ENCODE measurements at places on chromosomes 2 and 18. TPM values are rescaled to one million over a fixed set of nuclear protein-coding genes. Genes with fewer than 3 reads are reported as not detected.

- DNase-seq = no peak
Measured at GRCh38 chr18:78662879-78663278, 316.7 kb upstream of the SALL3 start.

DNA sequence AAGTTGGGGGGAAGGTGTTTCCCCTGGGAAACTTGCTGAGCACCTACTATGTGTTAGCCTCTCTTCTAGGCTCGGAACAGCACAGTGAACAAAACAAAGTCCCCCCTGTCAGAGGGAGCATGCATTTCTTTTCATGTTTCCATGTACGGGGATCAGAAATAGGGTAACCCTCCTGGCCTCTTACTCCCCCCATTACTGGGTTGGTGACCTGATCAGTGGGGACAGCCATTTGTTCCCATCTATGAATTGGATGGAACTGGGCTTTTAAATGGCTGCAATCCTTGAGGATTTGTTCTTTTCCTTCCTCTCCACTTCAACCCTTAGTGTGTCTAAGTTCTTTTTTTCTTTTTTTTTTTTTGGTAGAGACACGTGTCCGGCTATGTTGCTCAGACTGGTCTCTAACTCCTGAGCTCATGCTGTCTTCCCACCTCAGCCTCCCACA, 13.7 kb downstream of the NCL start:
- DNase-seq = no peak

GRCh38 chr2:126507425-126507911, 148.5 kb upstream of the GYPC start:
- peak; percentile 11 for DNase-seq

GRCh38 chr18:20971886-20972267, 139.7 kb downstream of the ROCK1 start:
- no peak for DNase-seq

BCL2 gene
- total RNA-seq = 2.0 TPM

DNA sequence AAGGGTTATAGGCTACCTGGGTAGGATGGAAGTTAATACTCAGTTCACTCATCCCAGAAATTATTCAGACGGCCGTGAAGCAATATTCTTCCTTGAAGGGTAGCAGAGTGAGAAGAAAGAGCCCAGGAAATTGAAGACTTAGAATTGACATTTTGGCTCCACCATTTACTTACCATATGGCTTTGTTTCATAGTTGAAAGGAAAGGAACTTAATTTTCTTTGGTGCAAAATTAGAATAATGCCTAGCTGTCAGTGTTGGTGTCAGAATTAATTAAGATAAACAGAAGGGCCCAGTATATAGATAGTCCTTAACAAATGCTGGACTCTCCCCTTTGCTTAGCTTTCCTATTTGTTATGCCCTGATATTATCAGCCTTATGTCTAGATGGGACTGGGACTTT, 263.2 kb downstream of the KCNJ3 start:
- DNase-seq = no peak

- peak; percentile 75 for DNase-seq
Measured at GRCh38 chr2:223815186-223815883, 22.0 kb downstream of the AP1S3 start.

DNA sequence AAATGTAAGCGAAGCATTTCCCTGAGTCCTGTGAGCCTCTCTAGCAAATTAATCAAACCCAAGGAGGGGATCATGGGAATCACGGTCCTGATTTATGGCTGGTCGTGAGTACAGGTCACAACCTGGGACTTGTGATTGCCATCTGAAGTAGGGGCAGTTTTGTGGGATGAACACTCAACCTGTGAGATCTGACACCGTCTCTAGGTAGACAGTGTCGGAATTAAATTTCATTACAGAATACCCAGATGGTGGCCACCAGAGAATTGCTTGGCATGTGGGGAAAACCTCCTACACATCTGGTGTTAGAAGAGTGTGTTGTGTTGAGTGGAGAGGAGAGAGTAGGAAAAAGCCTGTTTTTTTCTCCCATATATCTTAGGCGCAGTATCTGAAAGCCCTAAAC, 12.5 kb downstream of the CAPN14 start:
- DNase-seq = no peak

DNA sequence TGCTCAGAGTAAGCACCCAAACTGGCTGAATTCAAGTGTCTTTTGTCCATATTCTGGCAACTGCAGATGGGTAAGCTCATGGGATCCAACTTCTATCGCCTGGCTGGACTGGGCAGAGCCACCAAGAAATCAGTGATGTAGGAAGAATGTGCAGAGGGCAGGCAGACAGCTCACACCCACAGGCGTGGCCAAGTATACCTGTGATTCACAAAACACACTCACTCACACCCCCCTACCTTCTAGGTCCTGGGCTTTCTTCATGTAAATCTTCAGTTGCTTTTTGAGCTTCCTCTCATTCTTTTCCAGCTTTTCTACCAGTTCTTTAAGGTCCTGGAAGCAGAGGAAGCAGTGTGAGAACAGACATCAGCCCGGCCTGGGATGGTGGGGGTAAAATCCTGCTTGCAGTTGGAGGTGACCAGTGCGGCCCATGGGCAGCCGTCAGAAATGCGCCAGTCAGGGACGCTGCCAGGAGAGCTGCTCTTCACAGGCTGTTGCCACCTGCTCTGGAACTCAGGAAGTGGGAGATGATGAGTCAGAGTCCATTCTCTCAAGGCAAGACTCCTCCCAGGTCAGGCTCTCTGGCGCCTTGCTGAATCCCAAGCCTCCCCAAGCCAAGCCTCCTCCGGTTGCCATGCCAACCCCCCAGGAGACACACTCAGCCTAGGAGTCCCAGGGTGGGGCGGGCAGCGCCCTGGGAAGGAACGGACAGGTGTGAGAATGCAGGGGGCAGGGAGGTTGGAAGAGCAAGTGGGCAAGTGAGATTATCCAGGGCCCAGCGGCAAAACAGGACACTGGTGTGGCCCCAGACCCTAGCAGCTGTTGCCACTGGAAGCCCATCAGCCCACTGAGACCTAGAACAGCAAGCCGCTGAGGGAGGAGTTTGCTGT, 36.2 kb upstream of the ACAA2 start:
- peak; percentile 93 for DNase-seq

DNA sequence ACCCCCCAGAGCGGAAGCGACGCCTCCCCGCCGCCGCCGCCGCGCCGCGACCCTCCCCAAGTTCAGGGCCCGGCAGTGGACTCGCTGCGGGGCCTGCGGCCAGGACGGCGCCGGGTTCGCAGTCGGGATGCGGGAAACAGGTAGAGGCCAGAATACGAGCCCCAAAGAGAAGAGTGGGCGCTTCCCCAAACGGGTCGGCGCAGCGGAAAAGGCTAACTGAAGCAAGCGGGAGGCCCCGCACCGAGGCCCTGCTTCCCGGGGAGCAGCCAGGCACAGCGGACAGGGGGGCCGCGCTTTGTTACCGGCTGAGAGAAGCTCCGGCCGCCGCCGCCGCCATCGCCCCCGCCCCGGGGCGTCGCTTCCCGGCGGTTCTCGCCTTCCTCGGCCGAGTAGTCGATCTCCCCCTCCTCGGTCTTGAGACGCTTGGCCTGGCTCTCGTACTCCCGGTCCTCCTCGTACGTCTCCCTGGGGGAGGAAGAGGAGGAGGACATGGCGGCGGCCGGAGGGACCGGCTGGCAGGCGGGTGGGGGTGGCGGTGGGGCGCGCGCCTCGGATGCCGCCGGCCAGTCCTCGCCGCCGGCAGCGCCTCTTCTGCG, 494 bp downstream of the HNRNPLL start:
- no peak for DNase-seq

DNA sequence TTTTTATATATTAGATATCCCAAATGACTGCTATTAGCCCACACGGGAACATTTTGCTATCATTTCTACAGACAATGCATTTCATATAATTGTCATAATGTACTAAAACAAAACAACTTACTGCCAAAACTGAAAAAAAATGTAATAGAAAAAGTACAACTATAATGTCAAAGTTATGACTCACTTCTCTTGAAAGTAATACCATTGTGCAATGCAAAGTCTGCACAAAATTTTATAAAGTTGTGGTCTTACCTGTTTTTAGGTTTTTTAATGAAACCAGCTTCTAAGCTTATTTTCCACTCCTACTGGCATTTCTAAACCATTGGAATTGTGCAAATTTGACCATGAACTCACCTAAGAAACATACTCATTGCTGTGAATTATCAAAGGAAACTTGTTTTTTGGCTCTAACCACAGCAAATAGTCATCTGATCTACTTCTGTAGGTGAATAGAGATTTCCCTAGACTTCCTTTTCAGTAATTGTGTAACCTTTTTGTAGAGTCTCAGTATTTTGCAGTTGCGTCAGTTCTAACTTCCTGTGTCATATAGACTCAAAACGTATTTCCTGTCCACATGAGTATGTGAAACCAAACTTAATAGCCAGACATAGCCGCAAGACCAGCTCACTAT, 31.9 kb upstream of the TFPI start:
- DNase-seq = no peak

DNA sequence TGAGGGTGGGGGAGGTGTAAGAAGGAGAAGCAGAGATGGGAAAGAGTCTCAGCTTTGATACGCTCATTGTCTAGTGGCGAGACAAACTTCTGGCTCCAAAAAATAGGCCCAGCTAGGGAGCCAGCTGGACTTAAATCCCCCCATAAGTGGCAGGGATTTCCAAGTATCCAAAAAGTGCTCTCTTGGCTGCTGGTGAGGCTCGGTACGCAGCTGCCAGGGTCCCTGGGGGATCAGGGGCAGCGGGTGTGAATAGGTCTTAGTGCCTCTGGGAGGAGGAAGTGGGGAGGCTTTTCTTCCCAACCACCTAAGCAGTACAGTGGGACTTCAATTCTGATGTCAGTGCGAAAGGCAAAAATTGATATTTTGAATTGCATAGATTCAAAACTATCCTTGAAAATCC, 73.5 kb downstream of the ALK start:
- DNase-seq = no peak

- no peak for DNase-seq
Measured at GRCh38 chr2:149143734-149144133, 105.2 kb downstream of the LYPD6B start.

DNA sequence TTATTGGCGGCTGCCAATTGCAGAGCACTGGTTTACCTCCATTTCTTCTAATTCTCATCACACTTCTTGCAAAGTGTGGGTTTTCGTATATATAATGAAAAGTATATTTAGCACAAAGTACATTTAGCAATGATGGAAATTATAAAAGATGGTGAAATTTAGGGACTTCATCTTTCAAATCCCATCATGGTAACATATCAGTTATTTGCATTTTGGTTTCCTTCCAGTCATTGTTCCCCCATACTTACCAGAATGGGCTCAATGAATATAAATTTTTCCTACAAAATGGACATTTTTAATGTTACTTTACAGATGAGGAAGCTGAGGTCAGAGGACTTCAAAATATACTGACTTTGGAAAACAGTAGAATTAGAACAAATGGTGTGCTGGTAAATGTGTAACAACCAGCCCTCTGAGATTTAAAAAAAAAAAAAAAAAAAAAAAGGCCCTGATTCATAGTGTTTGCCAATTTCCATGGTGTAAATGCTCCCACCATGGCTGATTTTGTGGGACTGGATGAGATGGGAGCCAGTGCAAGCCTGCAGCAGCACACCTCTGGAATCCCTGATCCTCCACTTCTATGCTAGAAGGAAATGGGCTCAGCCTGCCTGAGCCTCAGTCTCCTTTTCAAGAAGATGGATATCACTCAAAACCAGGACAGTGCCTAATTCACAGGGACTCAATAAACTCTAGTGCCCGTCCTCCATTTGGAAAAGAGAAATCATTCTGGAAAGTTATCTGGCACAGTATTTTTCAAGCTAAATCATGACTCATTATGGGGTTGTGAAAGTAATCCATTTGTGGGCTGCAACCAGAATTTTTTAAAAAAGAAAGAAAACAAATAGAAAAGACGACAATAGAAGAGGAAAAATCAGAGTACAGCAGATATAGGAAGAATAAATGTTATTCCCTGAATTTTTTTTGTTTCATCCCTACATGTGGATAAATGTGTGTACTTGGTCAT, 34.0 kb downstream of the LBH start:
- DNase-seq = no peak

DNA sequence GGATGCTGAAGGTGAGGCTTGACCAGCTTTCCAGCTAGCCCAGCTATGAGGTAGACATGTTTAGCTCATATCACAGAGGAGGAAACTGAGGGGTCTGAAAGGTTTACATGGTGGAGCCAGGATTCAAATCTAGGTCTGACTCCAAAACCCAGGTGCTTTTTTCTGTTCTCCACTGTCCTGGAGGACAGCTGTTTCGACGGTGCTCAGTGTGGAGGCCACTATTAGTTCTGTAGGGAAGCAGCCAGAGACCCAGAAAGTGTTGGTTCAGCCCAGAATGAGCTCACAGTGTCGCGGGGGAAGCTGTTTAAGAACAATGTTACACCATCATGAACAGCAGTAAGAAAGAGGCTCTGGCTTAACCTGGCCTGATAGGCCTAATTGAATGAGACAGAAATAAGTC, 11.1 kb downstream of the PROC start:
- no peak for DNase-seq

- peak; percentile 37 for DNase-seq
Measured at GRCh38 chr2:231717281-231718171, 9.2 kb downstream of the PTMA start.

DNA sequence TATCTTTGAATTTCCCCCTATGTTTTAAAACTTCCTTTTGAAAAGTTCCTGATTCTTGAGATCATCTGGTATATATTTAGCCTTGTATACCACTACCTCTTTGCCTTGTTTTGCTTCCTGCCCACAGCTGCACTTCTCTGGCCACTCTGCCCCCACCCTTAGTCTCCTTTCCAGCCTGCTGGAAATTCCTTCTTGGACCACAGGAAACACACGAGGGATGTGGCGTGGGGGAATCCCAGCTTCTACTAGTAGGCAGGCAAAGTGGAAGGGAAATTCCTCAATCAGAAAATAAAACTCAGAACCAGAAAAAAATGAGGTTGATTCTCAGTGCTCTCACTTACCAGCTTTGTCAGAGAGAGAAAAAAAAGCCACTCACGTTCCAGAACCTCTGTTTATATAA, 13.4 kb downstream of the IL18RAP start:
- DNase-seq = no peak

RFX8 gene
- not detected for total RNA-seq

DNA sequence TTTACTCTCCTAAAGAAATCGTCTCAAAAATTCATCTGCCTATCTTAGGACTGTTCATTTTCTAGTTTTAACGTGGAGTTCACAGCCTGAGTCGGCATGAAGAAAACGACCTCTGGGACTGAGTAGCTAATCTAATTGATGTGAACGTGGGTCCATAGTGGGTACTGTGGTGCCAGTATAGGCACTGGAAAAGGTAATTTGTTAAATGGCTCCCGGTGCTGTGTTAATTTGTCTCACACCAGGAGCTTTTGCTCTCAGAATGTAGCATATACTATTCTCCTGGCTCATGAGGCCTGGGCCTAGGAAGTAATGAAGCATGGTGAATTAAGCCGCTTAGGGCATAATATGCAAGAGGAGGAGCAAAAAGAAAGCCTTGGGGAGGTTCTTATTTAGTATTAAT, 414.4 kb upstream of the NXPH2 start:
- no peak for DNase-seq
